Chondrocyte (in vitro differentiated cells): ENCODE measurements at places on chromosomes 6 and 20. TPM values are rescaled to one million over a fixed set of nuclear protein-coding genes. Genes with fewer than 3 reads are reported as not detected.

DNA sequence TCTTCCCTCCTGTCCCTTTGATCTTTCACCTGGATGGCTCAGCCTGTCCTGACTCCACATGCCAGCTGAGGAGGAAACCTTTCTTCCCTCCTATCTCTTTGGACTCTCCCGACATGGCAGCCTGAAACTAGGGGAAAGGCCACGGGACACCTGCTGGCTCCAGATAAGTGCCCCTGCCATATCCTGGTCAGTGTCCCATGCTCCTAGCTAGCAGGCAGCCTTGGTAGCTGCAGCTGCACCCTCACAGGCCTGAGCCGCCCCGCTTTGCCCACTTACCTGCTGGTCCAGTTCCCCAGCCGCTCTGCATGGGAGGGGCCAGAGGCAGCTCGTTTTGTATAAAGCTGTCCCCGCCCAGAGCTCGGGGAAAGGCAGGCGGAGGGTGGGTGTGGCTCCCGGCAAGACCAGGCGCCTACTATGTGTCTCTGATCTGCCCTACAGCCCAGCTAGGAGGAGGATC is 7.4 kb upstream of the SLC52A3 start:
- H3K27ac ChIP-seq = no peak overlapping the region
- H3K4me3 ChIP-seq = no peak overlapping the region
- peaks cover 6% of the 10 kb centered on the region for H3K4me1 ChIP-seq
- peaks cover 17% of the 10 kb centered on the region for H3K27me3 ChIP-seq
- no peak for DNase-seq

Gene ARFRP1
- 37.8 to 47.4 TPM (median 39.8 TPM) in 3 replicates for total RNA-seq

DNA sequence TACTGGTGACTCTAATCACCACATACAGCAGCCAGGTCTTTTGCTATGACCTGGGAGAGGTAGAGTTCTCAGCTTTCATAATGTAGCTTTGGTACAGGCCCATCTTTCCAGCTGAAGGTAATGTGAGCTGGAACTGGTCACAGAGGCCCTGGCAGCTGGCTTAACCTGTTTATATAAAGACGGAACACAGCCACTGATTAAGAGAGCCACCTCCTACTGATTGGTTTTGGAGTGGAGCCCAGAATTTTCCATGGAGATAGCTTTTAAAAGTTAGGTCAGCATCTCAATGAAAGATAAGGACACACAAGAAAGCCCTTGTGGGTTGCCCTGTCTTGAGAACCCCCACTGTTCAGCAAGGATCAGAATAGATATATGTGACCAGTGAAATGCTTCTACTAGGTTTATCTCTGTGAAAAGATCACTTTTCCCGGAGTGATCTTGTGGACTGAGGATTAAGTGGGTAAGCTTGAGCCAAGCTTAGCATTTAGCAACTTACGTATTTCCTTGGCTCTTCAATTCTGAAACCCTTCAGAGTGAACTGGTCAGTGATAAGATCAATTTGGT is 213.7 kb upstream of the CITED2 start:
- H3K4me1 ChIP-seq = peaks cover 65% of the 10 kb centered on the region
- peak overlapping the region; percentile 92 for H3K27ac ChIP-seq
- no peak for DNase-seq
- H3K4me3 ChIP-seq = no peak overlapping the region
- H3K27me3 ChIP-seq = no peaks in the 10 kb centered on the region
- no peaks in the 10 kb centered on the region for H3K36me3 ChIP-seq

Gene DNAH8
- 0.05 to 0.24 TPM (median 0.15 TPM) in 3 replicates for total RNA-seq

DNA sequence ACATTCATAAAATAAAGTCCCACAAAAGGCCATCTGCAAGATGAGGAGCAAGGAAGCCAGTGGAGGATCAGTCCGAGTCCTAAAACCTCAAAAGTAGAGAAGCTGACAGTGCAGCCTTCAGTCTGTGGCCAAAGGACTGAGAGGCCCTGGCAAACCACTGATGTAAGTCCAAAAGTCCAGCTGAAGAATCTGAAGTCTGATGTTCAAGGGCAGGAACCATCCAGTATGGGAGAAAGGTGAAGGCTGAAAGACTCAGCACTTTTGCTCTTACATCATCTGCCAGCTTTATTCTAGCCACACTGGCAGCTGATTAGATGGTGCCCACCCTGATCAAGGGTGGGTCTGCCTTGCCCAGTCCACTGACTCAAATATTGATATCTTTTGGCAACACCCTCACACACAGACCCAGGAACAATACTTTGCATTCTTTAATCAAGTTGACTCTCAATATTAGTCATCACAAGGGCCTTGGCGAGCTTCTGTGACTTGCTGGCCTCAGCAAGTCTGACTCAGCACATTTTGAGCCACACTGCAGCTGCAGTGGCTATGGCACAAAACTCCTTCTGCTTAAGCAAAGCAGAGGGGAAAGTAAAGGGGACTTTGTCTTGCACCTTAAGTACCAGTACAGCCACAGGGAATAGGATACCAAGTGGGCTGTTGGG is 1370.3 kb upstream of the CITED2 start:
- no peak overlapping the region for H3K4me3 ChIP-seq
- no peak overlapping the region for H3K27ac ChIP-seq
- H3K4me1 ChIP-seq = peaks cover 5% of the 10 kb centered on the region
- H3K27me3 ChIP-seq = no peaks in the 10 kb centered on the region

DNA sequence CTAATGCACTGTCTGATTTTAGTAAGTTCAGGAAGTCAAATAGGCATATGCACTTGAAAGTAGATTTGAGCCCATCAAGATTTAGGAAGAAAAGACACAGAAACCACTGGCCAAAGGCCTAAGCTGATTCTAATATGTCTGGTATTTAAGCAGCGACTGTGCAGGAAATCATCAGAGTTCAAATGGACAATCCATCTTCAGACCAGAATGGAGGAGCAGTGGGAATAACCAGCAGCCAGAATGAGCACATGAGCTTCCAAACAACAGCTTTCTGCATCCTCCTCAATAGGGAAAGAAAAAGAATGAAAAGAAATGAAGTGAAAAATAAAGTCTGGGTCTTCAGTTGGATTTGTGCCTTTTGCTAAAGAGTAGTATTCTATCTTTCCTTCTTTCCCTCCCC is 50.6 kb downstream of the SOD2 start:
- no peaks in the 10 kb centered on the region for H3K27me3 ChIP-seq
- H3K4me3 ChIP-seq = no peak overlapping the region
- no peaks in the 10 kb centered on the region for H3K36me3 ChIP-seq

Gene PTGIS
- total RNA-seq = 88.7 to 165 TPM (median 91.5 TPM) in 3 replicates

GRCh38 chr6:51648236-51648635 is 439.2 kb downstream of the PKHD1 start:
- H3K27me3 ChIP-seq = no peaks in the 10 kb centered on the region
- no peaks in the 10 kb centered on the region for H3K4me1 ChIP-seq
- H3K27ac ChIP-seq = no peak overlapping the region
- H3K4me3 ChIP-seq = no peak overlapping the region
